T-helper 2 cell treated with Interferon-gamma antibody and Interleukin-4, amounts not matched to agents 5 μg/mL and 100 μg/mL, for 36 hours (primary cell): ENCODE measurements at places on chromosomes 11 and 22.
A peak's percentile ranks its signal among the peaks of the same experiment; 100 is the strongest.

GRCh38 chr11:117072517-117073461, 25.4 kb downstream of the SIK3 start:
- DNase-seq = peak; percentile 39
- H3K4me3 ChIP-seq = no peak overlapping the region
- peaks cover 30% of the 10 kb centered on the region for H3K4me1 ChIP-seq
- no peak overlapping the region for H3K27ac ChIP-seq
- no peaks in the 10 kb centered on the region for H3K27me3 ChIP-seq
- H3K36me3 ChIP-seq = no peaks in the 10 kb centered on the region

DNA sequence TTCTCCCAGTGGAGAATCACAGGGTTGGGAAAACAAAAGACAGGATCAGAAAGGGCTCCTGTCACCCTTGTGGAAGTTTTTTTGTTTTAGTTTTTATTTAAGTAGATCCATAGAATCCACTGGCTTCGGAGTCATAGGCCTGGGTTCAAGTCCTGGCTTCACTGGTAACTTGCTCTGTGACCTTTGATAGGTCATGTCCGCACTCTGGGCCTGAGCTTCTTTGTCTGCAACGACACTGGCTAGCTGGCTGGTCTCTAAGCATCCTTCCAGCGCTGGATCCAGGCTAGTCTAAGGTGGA, 1.4 kb downstream of the ZFTA start:
- peak overlapping the region; percentile 98 for H3K4me3 ChIP-seq
- H3K4me1 ChIP-seq = peaks cover 7% of the 10 kb centered on the region
- H3K36me3 ChIP-seq = peaks cover 4% of the 10 kb centered on the region
- H3K27me3 ChIP-seq = peaks cover 26% of the 10 kb centered on the region
- no peak for DNase-seq

DNA sequence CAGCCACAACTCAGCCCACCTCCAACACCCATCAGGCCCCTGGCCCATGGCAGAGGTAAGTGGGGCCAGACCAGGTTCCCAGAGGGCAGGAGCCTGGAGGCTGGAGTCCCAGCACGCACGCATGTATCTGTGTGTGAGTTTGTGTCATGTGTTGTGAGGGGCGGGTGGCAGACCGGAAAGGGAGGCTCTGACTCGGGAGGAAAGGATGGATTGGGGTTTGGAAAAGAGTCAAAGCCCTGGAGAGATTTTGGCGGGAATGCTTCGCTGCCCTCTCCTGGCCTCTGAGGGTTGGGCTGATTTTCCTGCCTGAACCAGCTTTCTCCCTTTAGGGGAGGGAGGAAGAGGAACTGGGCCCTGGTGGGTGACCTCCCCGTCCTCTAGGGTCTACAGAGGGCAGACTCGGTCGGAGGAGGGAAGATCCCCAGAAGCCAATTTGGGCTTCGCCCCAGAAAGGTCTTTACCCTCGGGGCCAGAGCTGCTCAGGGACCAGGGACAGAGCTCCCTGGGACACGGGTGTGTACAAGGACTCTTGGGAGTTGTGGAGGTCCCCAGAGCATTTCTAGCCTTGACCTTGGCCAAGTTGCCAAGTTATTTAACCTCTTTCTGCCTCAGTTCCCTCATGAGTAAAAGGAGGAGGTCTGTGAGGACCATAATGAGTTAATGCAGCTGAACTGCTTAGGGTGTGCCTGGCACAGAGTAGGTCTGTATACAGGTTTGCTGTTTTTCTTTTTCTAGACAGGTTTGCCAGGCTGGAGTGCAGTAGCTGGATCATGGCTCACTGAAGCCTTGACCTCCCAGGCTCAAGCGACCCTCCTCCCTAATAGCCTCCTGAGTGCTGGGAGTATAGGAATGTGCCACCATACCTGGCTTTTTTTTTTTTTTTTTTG, 6.9 kb downstream of the C11orf68 start:
- peaks cover 4% of the 10 kb centered on the region for H3K36me3 ChIP-seq
- H3K27me3 ChIP-seq = no peaks in the 10 kb centered on the region
- no peak for DNase-seq
- no peak overlapping the region for H3K27ac ChIP-seq

GRCh38 chr11:73585834-73586575, 11.9 kb downstream of the FAM168A start:
- H3K4me1 ChIP-seq = peaks cover 3% of the 10 kb centered on the region
- no peak overlapping the region for H3K27ac ChIP-seq
- peaks cover 3% of the 10 kb centered on the region for H3K36me3 ChIP-seq
- no peak overlapping the region for H3K4me3 ChIP-seq

GRCh38 chr11:9315078-9315688, 790 bp upstream of the TMEM41B start:
- peaks cover 18% of the 10 kb centered on the region for H3K36me3 ChIP-seq
- H3K27me3 ChIP-seq = peaks cover 30% of the 10 kb centered on the region
- peaks cover 26% of the 10 kb centered on the region for H3K4me1 ChIP-seq
- peak overlapping the region; percentile 95 for H3K4me3 ChIP-seq
- DNase-seq = no peak

- no peak overlapping the region for H3K4me3 ChIP-seq
- H3K27me3 ChIP-seq = no peaks in the 10 kb centered on the region
- H3K36me3 ChIP-seq = no peaks in the 10 kb centered on the region
- H3K27ac ChIP-seq = no peak overlapping the region
- no peak for DNase-seq
Observed at GRCh38 chr11:104343578-104343977, 179.6 kb upstream of the PDGFD start.

DNA sequence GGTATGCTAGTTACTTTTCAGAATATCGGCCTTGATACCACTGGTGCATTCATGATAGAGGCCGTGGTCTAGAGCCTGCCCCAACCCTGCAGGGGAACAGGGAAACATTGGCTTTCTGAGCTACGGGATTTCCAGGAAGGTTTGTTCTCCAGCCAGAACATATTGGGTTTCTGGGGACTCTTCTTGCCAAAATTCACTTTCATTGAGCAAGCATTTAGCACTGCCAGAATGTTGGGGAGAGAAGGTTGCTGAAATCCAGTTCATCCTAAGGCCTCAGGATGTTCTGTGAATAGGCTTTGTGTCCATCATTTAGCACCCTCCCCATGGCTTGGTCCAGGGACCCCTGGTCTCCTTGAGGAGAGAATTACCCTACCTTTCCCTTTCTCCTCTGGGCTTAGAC, 36.7 kb downstream of the DRG1 start:
- H3K27me3 ChIP-seq = no peaks in the 10 kb centered on the region
- no peak overlapping the region for H3K4me3 ChIP-seq
- H3K4me1 ChIP-seq = peaks cover 2% of the 10 kb centered on the region
- H3K27ac ChIP-seq = no peak overlapping the region

- H3K27ac ChIP-seq = no peak overlapping the region
- DNase-seq = no peak
- H3K36me3 ChIP-seq = no peaks in the 10 kb centered on the region
- H3K4me3 ChIP-seq = no peak overlapping the region
- peaks cover 4% of the 10 kb centered on the region for H3K27me3 ChIP-seq
Observed at GRCh38 chr11:78952890-78953289, 378.2 kb upstream of the NARS2 start.

GRCh38 chr11:106172386-106172991, 95.0 kb downstream of the AASDHPPT start:
- H3K4me1 ChIP-seq = no peaks in the 10 kb centered on the region
- H3K27me3 ChIP-seq = no peaks in the 10 kb centered on the region
- H3K36me3 ChIP-seq = no peaks in the 10 kb centered on the region
- H3K27ac ChIP-seq = no peak overlapping the region
- no peak for DNase-seq

- no peak for DNase-seq
- no peaks in the 10 kb centered on the region for H3K27me3 ChIP-seq
- no peak overlapping the region for H3K27ac ChIP-seq
- peaks cover 1% of the 10 kb centered on the region for H3K4me1 ChIP-seq
- peaks cover 6% of the 10 kb centered on the region for H3K36me3 ChIP-seq
Observed at GRCh38 chr11:68256331-68256741, 15.4 kb downstream of the C11orf24 start.

DNA sequence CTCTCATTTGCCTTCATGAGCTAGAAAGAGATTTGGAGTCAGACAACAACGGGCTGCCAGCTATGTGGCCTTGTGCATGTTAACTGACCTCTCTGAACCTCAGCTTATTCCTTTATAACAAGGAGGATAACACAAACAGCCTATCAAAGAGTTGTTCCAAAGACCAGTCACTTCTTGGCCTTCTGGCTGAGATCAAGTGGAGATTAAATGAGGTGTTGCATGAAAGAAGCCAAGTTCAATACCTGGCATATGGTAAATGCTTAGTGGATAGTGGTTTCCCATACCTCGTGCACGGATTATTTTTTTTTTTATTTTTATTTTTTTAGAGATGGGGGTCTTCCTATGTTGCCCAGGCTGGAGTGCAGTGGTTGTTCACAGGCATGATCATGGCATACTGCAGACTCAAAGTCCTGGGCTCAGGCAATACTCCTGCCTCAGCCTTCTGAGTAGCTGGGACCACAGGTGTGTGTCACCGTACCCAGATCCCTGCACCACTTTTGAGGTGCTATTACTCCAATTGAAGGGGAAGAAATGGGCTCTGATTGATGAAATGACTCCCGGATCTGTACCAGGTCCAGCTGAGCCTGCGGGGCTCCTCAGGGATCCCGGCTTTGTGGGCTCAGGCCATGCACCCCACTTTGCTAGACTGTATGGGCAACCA, 4.9 kb downstream of the LGALS1 start:
- no peaks in the 10 kb centered on the region for H3K27me3 ChIP-seq
- peak overlapping the region; percentile 56 for H3K27ac ChIP-seq
- peaks cover 22% of the 10 kb centered on the region for H3K4me1 ChIP-seq

- H3K36me3 ChIP-seq = no peaks in the 10 kb centered on the region
- H3K4me1 ChIP-seq = no peaks in the 10 kb centered on the region
- peaks cover 5% of the 10 kb centered on the region for H3K27me3 ChIP-seq
- H3K4me3 ChIP-seq = no peak overlapping the region
- DNase-seq = no peak
- no peak overlapping the region for H3K27ac ChIP-seq
Observed at GRCh38 chr22:19998991-19999820, 17.4 kb downstream of the ARVCF start.

DNA sequence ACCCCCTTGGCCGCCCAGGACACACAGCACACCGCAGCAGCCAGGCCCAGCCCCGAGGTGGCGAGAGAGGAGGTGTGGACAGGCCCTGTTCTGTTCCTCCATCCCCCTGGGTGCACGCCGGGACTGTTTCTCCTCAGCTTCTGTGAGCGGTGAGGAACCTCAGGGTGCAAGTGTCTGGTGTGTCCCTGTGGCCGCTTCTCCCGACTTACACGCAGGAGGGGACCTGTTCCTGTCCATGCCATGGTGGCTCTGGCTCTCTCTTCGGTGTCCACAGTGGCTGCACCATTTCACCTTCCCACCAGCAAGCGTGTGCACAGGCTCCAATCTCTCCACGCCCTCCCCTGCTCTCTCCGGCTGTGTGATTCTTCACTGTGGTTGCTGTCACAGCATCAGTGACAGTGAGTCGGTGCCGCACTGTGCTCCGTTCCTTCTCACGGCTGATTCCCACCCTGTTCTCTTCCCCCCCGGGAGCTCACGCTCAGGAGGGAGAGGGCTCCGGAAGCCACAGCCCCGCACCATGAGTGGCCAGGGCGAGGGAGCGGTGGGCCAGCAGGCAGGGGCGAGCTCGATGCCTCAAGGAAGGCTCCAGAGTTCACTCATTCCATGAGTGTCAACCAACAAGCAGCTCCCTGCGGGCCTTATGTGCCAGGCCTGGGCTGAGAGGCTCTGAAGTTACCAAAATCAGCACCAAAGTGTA, 18.6 kb upstream of the WNT7B start:
- no peaks in the 10 kb centered on the region for H3K27me3 ChIP-seq
- H3K4me1 ChIP-seq = no peaks in the 10 kb centered on the region
- no peak for DNase-seq
- no peaks in the 10 kb centered on the region for H3K36me3 ChIP-seq
- no peak overlapping the region for H3K27ac ChIP-seq

DNA sequence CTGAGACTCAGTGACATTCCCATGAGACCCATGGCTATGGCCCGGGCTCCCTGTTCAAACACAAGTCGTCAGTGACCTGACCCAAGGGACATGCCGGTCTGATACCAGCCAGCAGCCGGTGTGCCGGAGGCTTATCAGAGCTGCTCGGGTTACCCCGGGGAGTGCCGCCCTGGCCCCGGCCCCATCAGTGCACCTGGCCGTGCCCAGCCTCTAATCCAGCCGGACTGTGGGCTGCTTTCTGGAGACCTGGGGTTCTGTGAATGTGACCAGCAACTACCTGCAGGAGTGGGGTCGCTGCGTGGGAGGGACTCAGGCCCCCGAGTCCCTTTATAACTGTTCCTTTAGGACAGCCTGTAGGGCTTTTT, 52.7 kb downstream of the LINC01488 start:
- no peaks in the 10 kb centered on the region for H3K4me1 ChIP-seq
- no peak overlapping the region for H3K27ac ChIP-seq
- no peaks in the 10 kb centered on the region for H3K36me3 ChIP-seq

GRCh38 chr11:70680781-70681281, 282.5 kb downstream of the CTTN start:
- no peaks in the 10 kb centered on the region for H3K4me1 ChIP-seq
- H3K27ac ChIP-seq = no peak overlapping the region
- H3K27me3 ChIP-seq = no peaks in the 10 kb centered on the region
- DNase-seq = peak; percentile 15
- H3K4me3 ChIP-seq = no peak overlapping the region

DNA sequence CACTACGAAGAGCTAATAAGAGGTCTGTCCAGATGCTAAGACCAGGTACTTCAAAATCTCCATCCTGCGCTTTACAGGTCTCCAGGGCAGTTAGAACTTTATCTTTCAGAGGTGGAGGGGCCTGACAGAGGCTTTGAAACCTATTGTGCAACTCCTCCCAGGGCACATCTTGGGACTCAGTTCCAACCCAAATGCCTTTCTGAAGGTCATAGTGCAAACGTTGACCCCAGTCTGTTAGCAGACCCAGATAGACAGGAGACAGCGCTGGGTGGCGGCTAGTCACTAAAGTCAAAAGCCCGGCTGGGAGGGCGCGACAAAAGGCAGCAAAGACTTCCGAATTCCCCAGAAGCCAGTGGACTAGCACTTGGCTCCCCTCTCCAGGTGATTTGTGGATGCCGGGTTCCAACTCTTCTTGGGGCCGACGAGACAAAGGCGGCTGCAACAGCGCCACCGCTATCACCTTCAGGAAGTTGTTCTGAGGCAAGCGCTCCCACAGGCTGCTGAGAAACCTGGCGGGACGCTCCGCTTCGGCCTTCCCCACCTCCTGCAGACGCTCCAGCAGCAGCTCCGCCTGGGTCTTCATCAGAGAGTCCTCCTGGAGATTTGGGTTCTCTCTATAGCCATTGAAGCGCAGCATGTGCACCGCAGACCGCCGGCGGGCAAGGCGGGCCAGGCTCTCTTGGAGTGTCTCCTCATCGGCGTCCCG, 728 bp downstream of the FANCF start:
- H3K27me3 ChIP-seq = no peaks in the 10 kb centered on the region
- H3K4me1 ChIP-seq = peaks cover 26% of the 10 kb centered on the region
- H3K4me3 ChIP-seq = peak overlapping the region; percentile 99
- peak overlapping the region; percentile 96 for H3K27ac ChIP-seq

- H3K36me3 ChIP-seq = no peaks in the 10 kb centered on the region
- no peak overlapping the region for H3K4me3 ChIP-seq
- no peaks in the 10 kb centered on the region for H3K4me1 ChIP-seq
- H3K27ac ChIP-seq = no peak overlapping the region
- no peaks in the 10 kb centered on the region for H3K27me3 ChIP-seq
- DNase-seq = no peak
Observed at GRCh38 chr11:122393209-122393860, 262.2 kb upstream of the UBASH3B start.
